ENCODE measurements at places on chromosomes 5 and 9. TPM values are rescaled to one million over a fixed set of nuclear protein-coding genes. Genes with fewer than 3 reads are reported as not detected.

DNA sequence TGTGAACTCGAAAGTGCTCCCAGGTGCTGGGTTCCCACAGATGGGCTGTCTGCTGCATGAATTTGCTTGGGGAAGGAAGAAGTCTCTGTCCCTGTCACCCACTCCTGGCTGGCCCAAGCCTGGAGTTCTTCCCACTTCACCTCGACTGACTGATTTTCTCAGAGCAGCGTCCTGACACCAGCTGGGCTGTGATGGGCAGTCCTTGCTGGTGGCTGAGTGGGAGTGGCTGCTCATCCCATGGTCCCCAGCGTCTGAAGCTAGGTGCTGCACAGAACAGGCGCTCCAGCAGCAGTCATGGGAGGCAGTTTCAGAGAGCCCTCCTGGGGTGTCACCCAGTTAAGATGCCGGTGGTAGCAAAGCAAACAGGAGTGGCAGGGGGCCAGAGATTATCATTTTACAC, 10.1 kb upstream of the NEURL1B start:
- no peak overlapping the region for H3K4me3 ChIP-seq
- H3K27ac ChIP-seq, result no peak overlapping the region
- H3K36me3 ChIP-seq, result no peaks in the 10 kb centered on the region
- no peak for DNase-seq
- H3K4me1 ChIP-seq, result no peaks in the 10 kb centered on the region

DNA sequence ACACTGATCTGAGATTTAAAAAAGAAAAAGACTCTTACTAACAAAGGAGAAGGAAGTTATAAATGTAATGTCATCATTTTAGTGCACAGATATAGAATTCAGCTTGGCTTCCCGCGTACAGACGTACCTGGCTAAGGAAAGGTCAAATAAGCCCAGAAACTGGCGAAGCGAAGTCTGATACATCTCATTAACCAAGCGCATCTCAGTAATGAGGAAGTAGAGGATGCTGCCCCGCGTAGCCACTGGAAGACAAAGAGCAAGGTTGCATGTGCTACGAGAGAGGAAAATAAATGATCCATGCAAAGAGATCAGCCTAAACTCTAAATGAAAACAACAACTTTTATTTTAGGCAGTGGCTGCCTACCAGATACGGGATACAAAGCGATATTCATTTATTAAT, 208.8 kb downstream of the DNAH5 start:
- no peaks in the 10 kb centered on the region for H3K4me1 ChIP-seq
- H3K27me3 ChIP-seq, result no peaks in the 10 kb centered on the region
- DNase-seq, result no peak
- H3K4me3 ChIP-seq, result no peak overlapping the region

GRCh38 chr9:71662082-71662481, 106.2 kb downstream of the CEMIP2 start:
- H3K36me3 ChIP-seq, result no peaks in the 10 kb centered on the region
- H3K4me3 ChIP-seq, result no peak overlapping the region
- DNase-seq, result no peak
- H3K27me3 ChIP-seq, result no peaks in the 10 kb centered on the region
- no peak overlapping the region for H3K27ac ChIP-seq
- no peaks in the 10 kb centered on the region for H3K4me1 ChIP-seq

- H3K4me1 ChIP-seq, result peaks cover 3% of the 10 kb centered on the region
- no peak overlapping the region for H3K27ac ChIP-seq
- DNase-seq, result peak; percentile 83
- no peak overlapping the region for H3K4me3 ChIP-seq
Measured at GRCh38 chr9:93207326-93207814, 23.4 kb downstream of the WNK2 start.

GRCh38 chr9:20087481-20087880, 298.6 kb upstream of the SLC24A2 start:
- no peak for DNase-seq
- no peaks in the 10 kb centered on the region for H3K36me3 ChIP-seq
- H3K4me1 ChIP-seq, result no peaks in the 10 kb centered on the region
- no peaks in the 10 kb centered on the region for H3K27me3 ChIP-seq
- no peak overlapping the region for H3K27ac ChIP-seq
- H3K4me3 ChIP-seq, result no peak overlapping the region

GRCh38 chr9:90504486-90504885, 138.1 kb downstream of the DIRAS2 start:
- no peaks in the 10 kb centered on the region for H3K27me3 ChIP-seq
- H3K4me3 ChIP-seq, result no peak overlapping the region
- no peak overlapping the region for H3K27ac ChIP-seq
- no peak for DNase-seq
- no peaks in the 10 kb centered on the region for H3K4me1 ChIP-seq
- no peaks in the 10 kb centered on the region for H3K36me3 ChIP-seq

DNA sequence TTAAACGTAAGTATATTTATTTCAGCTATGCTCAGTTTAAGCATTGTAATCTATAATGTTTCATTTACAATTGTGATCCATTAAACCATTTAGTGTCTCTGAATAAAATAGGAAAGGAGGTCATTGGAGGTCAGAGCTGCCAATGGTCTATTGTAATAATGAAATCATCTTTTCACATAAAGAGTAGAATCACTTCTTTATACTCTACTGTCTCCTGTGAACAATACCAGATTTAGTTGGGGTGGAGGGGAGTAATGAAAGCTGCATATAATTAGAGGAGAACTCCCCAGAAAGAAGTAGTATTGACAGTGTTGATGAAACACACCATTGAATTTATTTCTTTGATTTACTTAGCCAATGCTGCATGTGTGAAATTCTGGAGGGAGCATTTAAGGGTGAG, 35.1 kb upstream of the ZFYVE16 start:
- no peak for DNase-seq
- no peak overlapping the region for H3K27ac ChIP-seq
- H3K4me1 ChIP-seq, result no peaks in the 10 kb centered on the region
- no peaks in the 10 kb centered on the region for H3K36me3 ChIP-seq
- H3K4me3 ChIP-seq, result no peak overlapping the region
- H3K27me3 ChIP-seq, result no peaks in the 10 kb centered on the region

DNA sequence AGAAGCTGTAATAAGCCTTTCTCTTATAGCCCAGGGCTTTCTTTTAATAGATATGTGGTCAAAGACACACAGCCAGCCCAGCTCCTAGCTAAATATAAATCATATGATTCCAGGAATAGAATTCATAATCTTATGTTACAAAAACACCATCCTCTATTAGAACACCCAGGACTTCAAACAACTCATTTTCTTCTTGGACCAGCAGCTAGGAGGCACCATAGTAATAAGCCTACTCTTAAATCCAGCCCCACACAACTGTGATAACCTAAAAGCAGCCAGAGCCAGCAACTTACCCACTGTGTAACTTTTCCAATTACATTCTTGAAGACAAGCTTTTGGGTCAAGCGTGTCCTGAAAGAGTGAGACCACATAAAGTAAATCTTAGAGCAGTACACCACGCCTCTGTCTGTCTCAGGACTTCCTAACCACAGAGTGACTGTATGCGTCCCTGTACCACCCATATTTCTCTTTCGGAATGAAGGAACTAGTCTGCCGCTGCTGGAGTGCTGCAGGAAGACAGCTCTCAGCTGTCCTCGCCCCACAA, 223.8 kb downstream of the TLE1 start:
- H3K4me1 ChIP-seq, result no peaks in the 10 kb centered on the region
- no peaks in the 10 kb centered on the region for H3K27me3 ChIP-seq
- H3K36me3 ChIP-seq, result no peaks in the 10 kb centered on the region
- H3K4me3 ChIP-seq, result no peak overlapping the region

Gene CMYA5
- 6.1 TPM for total RNA-seq

Gene ZDHHC11
- 10.1 TPM for total RNA-seq

Gene ACO1
- 36.8 TPM for total RNA-seq

Gene HMGXB3
- 29.3 TPM for total RNA-seq

Gene ADCY2
- 2.2 TPM for total RNA-seq

Data from kidney (tissue), 22 donors.